ENCODE measurements at places on chromosomes 13 and 19.

- DNase-seq = no peak
These were observed 104.9 kb upstream of the ABCC4 start for GRCh38 chr13:95406176-95406575.

GRCh38 chr13:21005193-21005592 lies 56.2 kb downstream of the LATS2 start:
- DNase-seq = no peak

DNA sequence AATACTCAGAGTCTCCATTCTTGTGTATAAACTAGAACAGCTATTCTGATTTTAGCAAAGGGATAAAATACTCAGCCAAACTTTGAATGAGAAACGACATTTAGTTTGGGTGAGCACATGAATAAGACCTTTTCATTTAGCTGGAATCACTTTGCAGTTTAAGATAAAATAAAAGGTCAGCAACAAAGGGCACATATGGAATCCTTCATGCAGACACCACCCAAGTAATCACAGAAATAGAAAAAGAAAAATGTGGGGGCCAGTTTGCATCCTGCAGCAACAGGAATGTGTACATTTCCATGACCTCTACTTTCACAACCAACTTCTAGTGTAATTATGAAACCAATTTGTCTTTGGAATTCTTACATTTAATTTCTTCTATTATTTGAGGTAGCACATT lies 1637.4 kb downstream of the PCDH9 start:
- no peak for DNase-seq

GRCh38 chr19:30799865-30800755 lies 427.9 kb downstream of the ZNF536 start:
- peak; percentile 10 for DNase-seq

GRCh38 chr19:17281391-17282304 lies at the start of gene ANKLE1:
Gene ANKLE1 (plus strand): TSS chr19:17281901. CDS start chr19:17281921, 20 bp downstream.
- no peak for DNase-seq

DNA sequence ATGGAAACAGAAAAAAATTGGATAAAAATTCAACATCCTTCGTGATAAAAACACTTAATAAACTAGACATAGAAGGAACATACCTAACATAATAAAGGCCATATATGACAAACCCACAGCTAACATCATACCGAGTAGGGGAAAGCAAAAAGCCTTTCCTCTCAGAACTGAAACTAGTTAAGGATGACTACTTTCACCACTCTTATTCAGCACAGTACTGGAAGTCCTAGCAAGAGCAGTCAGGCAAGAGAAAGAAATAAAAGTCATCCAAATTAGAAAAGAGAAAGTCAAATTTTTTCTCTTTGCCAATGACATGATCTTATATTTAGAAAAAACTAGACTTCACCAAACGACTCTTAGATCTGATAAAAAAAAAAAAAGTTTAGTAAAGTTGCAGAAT lies 25.8 kb upstream of the SLC7A9 start:
- no peak for DNase-seq

- no peak for DNase-seq
These were observed 73.7 kb upstream of the IPO5 start for GRCh38 chr13:97879646-97880310.

GRCh38 chr19:46020819-46021125 lies 2.1 kb downstream of the PGLYRP1 start:
- no peak for DNase-seq

DNA sequence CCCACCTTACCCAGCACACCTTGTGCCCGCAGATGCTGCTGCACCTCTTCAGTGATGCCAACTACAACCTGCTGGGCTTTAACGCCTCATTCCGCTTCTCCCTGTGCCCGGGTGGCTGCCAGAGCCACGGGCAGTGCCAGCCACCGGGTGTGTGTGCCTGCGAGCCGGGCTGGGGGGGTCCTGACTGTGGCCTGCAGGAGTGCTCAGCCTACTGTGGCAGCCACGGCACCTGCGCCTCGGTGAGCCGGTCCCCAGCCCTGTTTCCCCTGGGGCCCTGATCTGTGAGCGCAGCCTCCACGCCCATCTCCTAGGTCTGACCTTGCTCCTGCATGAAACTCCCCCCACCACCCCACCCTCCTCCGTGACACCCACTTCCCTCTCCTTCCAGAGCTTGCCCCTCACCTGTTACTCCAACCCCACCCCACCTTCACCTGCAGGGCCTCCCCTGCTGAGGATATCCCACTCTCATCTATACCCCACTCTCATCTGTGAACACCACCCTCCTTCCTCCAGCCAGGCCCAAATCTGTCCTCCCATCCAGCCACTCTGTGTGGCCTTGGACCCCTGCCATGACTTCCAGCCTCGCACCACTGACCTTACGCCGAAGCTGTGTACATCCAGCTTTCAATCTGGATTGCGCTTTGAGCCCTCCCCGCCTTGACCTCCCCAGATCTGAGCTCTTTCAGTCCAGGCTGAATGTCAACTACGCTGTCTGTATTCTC lies 8.7 kb downstream of the MEGF8 start:
- DNase-seq = no peak

DNA sequence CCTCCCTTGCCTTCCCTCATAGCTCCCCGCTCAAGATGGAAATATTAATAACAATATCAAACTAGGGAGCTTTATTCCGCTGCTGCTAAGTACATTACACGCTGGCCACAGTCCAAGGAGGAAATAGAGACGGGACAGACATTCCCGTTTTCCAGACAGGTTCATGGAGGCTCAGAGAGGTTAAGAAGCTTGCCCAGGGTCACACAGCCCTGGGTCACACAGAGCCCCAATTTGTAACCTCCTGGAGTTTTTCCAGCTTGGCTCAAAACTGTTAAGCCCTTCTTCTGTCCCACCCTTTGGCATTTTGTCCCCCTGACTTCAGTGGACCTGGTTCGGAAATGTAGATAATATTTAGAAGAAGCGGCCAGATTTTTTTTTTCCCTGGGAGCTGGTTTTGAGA lies 2.0 kb downstream of the BICRA start:
- DNase-seq = no peak

- no peak for DNase-seq
These were observed 60.7 kb downstream of the DOCK9 start for GRCh38 chr13:98917116-98917515.

GRCh38 chr19:42125536-42125935 lies 6.7 kb downstream of the POU2F2 start:
- DNase-seq = no peak

- peak; percentile 93 for DNase-seq
These were observed 38.7 kb upstream of the C1QTNF9 start for GRCh38 chr13:24270639-24271141.

DNA sequence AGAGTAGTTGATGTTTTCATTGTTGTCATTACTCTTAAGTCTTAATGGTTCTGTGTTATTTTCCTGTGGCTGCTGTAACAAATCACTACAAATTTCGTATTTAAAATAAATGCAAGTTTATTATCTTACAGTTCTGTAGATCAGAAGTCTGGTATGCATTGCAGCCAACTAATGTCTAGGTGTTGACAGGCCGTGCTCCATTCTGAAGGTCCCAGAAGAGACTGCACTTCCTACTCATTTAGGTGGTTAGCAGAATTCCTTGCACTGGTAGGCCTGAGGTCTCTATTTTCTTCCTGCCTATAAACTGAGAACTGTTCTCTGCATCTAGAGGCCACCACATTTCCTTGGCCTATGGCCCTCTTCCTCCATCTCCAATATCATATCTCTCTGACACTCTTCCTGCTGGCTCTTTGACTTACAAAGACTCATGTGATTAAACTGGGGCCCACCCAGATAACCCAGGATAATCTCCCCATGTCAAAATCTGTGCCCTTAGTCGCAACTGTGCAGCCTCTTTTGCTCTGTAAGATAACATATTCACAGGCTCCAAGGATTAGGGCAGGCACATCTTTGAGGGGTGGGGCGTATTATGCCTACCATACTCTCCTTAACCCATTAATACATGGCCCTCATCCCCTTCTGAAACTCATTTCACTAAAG lies 468.4 kb downstream of the FOXO1 start:
- DNase-seq = no peak

- DNase-seq = peak; percentile 94
These were observed 1248.9 kb downstream of the SLITRK5 start for GRCh38 chr13:88919970-88920628.

DNA sequence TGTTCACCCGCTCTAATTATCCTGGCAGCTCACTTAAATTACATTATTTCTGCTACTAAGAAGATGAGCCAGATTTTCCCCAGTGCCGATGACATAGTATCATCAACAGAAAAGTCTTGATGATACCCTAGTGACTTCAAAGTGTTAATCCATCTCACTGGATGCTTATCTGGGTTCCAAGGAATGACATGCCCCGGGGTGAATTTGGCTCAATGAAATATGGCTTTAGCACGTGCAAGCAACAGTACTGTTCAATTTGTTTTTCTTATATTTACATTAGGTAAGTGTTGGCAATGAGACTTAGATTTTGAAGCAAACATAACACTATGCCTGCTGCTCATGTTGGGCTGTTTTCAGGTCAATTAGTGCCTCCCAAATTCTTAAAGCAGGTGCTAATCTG lies 548.2 kb upstream of the SLITRK1 start:
- DNase-seq = no peak

DNA sequence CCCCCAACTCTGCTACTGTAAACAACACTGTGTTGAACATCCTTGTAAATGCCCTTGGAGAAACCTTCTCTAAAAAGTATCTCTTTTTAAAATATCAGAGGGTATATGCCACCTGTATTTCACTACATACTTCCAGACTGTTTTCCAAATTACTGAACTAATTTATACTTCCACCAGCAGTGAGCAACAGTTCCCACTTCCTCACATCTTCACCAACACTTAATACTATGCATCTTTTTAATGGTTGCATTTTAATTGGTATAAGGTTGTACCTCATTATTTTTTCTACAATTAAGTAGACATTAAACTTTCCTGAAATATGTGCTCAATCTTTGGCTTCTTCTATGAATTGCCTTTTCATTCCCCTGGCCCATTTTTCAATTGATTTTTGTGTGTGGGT lies 21.8 kb downstream of the CLEC4M start:
- DNase-seq = no peak

- DNase-seq = peak; percentile 20
These were observed 153.9 kb downstream of the TEX29 start for GRCh38 chr13:111474136-111475002.

- DNase-seq = no peak
These were observed 24.4 kb downstream of the MYO1F start for GRCh38 chr19:8552810-8553209.

- no peak for DNase-seq
These were observed 6.3 kb downstream of the DPP9 start for GRCh38 chr19:4717191-4717965.

DNA sequence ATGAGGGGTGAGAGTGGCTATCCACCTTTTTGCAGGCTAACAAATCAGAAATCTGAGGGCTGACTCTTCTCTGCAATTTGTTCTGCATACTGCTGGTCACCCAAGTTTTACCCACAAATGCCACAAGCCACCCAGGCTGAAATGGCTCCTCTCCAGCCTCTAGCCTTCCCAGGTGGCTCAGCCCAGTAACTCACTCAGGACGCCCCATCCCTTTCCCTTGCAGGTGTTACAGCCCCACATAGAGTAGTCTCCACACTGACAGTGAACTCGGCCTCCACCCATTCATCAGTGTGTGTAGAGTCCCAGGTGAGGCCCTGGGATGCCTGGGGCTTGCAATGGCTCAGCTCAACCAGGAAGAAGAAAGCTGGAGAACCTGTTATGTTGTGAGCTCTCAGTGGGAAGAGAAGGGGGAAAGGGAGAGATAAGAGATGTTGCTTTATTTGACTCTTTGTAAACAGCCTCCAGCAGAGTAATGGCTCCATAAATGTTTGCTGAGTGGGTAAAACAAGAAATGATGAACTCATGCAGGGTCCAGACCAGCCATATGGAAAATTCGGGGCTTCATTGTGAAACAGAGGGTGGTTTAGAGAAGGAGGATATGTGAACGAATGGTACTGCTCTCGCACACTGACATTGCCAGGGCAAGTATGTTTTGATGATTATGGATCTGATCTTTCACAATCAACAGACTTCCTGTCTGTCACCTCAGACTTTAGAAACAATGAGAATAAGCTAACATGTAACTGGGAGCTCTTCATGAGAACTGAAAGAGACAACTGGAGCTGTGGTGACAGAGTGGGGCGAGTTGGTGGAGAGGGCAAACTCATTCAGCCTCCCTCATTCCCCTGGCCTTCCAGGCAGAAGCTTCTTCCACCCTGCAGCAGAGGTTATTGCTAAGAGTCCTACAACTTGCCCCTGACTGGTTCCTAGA lies 74.2 kb upstream of the RFC3 start:
- DNase-seq = no peak

DNA sequence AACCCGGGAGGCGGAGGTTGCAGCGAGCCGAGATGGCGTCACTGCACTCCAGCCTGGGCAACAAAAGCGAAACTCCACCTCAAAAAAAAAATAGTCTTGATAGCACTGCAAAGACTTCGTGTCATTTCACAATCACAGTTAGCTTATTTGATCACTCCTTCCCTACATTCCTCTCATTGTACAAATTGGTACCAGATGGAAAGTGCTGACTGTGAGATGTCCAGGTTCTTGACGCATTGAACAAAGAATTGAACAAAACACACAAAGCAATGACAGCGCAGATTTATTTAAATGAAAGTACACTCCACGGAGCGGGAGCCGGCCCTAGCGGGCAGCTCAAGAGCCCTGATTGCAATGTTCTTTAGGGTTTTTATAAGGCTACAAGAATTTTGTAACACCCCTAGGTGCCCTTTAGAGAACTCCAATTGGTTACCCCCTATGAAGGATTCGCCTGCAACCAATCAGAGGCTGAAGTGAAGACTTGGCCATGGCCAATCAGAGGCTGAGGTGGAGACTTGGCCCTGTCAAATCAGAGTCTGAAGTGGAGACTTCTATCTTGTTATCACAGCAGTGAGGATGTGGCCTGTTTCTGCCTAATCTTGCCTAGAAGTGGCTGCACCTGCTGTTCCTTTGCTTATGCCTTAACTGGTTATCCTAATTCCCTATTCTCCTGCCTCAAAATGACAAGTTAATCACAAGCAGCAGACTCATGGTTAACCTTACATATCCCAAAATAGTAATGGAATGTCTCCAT lies 16.7 kb downstream of the ZNF556 start:
- DNase-seq = peak; percentile 52

DNA sequence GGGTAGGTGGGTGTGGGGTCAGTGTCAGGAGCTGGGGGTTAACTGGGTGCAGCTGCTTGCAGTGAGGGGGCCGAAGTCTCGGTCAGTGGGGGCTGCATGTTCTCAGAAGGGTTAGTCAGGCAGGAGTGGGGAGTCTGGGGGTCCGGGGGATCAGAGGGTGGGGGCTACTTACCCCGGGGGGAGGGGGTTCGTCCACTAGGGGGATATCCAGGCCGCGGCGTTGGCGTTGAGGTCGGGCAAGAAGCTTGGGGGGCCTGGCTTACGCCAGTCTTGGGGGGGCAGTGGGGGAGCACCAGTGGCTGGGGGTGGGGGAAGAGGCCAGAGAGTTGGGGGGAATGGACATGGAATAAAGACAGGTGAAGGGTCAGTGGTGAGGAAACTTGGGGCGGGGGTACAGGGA lies 9.1 kb downstream of the KCNC3 start:
- DNase-seq = no peak

GRCh38 chr13:48185018-48185417 lies 48.0 kb upstream of the ITM2B start:
- no peak for DNase-seq

GRCh38 chr19:55384131-55384919 lies at the start of gene TMEM238:
Gene TMEM238 (minus strand): TSS chr19:55384292. CDS start chr19:55384259, 33 bp downstream.
- DNase-seq = peak; percentile 48

Measured in common myeloid progenitor, CD34-positive (primary cell).